Activated T-cell treated with anti-CD3 and anti-CD28 coated beads, Interleukin-2, amount 50 U/mL, for 48 hours (primary cell): ENCODE measurements at places on chromosomes 11 and 22.

DNA sequence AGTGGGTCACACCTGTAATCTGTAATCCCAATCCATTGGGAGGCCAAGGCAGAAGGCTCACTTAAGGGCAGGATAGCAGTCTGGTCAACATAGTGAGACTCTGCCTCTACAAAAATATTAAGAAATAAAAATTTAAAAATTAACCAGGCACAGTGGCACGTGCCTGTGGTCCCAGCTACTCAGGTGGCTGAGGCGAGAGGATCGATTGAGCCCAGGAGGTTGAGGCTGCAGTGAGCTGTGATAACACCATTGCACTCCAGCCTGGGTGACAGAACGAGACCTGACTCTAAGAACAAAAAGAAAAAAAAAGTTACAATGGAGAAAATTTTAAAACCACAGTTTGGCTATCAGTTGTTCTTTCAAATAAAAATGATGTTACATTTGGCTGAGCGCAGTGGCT, 13.4 kb upstream of the SYNGR1 start:
- no peak for DNase-seq

DNA sequence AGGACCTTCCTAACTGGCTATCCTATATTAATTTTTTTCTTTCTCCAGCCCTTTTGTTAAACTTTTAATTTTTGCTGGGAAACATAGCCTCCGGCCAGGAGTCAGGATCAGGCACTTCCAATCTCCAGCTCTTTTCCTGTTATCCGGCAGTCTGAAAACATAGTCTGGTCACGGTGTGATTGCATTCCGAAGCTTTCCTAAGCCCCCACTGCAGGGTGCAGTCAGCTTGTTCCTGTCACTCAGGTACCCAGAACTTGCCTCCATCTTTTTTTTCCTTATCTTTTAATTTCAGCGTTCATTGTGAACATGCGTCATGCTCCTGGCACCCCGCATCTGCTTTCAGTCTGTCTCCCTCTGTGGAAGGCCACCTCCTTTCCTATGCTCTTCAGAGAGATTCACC, 59.4 kb downstream of the GRK3 start:
- no peak for DNase-seq

GRCh38 chr22:25840891-25841290, 98.9 kb downstream of the MYO18B start:
- DNase-seq, result no peak

GRCh38 chr11:119550053-119550752, 127.2 kb upstream of the THY1 start:
- DNase-seq, result no peak

GRCh38 chr11:30707110-30707509, 121.0 kb upstream of the MPPED2 start:
- DNase-seq, result no peak

DNA sequence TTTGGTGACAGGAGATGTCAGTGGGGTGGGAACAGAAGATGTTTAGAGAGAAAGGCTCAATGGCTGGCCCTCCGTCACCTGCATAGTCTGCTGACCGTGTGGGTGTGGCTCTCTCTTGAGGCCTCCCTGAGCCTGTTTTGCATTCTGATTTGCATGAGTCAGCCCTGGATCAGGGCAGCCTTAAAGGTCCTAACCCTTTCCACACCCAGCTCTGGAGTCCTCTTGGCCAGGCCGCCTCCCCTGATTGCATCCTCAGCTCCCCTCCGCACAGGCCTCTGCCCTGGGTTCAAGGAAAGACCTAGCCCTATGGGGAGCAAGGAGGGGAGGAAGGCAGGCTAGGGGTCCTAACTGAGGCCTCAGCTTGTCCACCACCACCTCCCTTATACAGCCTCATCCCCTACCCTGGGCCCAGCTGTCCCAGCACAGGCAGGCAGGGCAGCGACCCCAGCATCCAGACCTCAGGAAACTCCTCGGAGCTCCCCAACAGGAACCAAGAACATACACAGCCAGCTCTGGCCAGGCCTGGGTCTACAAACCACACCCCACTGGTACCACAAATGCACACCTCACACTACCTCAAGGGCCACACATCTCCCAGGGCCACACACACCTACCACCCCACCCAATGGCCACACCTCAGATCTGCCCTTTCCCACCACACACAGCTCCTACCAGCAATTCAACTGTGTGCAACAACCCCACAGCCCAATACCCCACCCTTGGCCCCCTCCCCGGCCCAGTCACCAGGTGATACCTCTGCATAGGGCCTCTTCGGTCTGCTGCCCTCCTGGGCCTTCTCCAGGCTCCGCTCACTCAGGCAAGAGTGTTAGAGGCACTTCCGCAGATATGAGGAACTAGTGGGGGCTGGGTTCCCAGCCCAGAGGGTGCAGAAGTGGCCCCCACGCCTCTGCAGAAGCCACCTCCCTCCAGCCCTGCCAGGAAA, 13.7 kb downstream of the ARAP1 start:
- DNase-seq, result no peak

DNA sequence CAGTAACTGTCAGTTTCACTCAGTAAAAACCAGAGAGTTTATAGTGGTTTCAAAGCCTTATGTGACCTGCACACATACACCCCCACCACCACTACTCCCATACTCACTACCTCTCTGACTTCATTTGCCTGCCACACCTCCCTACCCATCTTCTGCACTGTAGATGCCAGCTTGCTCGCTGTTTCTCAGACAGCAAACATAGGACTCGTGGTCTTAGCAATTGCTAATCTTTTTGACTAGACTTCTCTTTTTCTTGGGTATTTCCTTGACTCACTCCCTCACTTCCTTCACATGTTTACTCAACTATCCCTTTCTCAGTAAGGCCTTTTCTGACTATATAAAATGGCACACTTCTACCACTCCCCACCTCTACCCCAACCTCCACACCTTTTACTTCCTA, 27.8 kb downstream of the CEP295 start:
- DNase-seq, result peak; percentile 59

- no peak for DNase-seq
These were observed 363.7 kb downstream of the NXPE2 start for GRCh38 chr11:115042002-115042401.

GRCh38 chr11:59285716-59286260, 72.9 kb upstream of the OR5AN1 start:
- DNase-seq, result no peak

DNA sequence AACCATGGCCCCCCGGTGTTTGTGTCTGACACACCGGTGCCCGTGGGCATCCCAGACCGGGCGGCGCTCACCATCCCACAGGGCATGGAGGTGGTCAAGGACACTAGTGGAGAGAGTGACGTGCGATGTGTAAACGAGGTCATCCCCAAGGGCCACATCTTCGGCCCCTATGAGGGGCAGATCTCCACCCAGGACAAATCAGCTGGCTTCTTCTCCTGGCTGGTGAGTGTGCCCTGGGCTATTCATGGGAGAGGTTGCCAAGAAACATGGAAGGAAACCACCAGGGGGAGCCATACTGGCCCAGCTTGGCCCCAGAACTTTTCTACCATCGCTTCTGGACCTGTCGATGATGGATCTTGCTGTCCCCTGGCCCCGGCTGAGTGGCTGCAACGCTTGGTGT, 36.5 kb downstream of the PRDM11 start:
- no peak for DNase-seq

- DNase-seq, result no peak
These were observed 93.9 kb downstream of the C11orf91 start for GRCh38 chr11:33606762-33607161.

- no peak for DNase-seq
These were observed 706.8 kb downstream of the KCNA4 start for GRCh38 chr11:29309992-29310391.

DNA sequence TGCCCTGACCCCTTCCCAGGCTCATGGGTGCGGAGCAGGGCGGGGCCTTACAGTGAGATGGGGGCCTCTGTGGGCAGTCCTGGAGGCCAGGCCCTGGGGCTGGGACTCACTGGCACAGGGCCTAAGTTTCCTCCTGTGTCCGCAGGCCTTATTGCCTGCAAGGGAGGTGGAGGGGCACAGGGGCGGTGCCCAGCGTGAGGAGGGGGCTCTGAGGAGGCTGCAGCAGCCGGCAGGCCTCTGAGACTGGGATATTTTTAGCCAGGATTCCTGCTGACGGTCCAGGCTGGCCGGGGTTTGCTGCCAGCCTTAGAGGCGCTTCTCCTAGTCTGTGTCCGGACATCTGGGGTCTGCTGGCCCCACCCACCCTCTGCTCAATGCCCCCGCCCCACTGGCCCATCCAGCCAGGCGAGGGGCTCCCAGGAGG, 5.7 kb upstream of the RTN4R start:
- no peak for DNase-seq

- no peak for DNase-seq
These were observed 13.6 kb downstream of the DGCR8 start for GRCh38 chr22:20093418-20094196.
